Thoracic aorta (tissue), 2 donors: ENCODE measurements at places on chromosomes 7 and 10.

GRCh38 chr10:78460204-78460603 is 426.5 kb downstream of the RPS24 start:
- H3K27ac ChIP-seq: no peak overlapping the region
- no peak for DNase-seq
- no peaks in the 10 kb centered on the region for H3K4me1 ChIP-seq
- H3K27me3 ChIP-seq: no peaks in the 10 kb centered on the region
- no peaks in the 10 kb centered on the region for H3K36me3 ChIP-seq

DNA sequence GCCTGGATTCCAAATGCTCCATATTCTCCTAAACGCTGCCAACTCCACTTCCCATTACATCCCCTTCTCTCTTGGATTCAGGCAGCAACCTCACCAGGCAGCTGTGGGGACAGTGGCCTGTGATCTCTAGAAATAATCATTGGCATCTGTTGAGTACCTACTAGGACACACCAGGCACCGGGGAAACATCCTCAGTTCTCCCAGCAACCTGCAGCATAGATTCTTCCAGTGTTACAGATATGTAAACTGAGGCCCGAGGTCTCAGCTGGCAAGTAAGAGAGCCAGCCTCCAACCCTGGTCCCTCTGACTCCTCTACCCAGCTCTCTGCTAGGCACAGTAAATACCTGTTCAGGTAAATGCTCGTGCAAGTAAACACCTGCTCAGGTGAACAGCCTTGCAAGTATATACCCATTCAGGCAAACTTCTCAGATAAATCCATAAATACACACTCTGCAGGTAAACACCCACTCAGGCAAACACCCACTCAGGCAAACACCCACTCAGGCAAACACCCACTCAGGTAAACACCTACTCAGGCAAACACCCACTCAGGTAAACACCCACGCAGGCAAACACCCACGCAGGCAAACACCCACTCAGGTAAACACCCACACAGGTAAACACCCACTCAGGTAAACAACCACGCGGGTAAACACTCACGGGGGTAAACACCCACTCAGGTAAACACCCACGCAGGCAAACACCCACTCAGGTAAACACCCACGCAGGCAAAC is 18.7 kb downstream of the ASB13 start:
- no peak overlapping the region for H3K27ac ChIP-seq
- no peak for DNase-seq
- H3K36me3 ChIP-seq: peaks cover 28% of the 10 kb centered on the region
- no peak overlapping the region for H3K4me3 ChIP-seq

DNA sequence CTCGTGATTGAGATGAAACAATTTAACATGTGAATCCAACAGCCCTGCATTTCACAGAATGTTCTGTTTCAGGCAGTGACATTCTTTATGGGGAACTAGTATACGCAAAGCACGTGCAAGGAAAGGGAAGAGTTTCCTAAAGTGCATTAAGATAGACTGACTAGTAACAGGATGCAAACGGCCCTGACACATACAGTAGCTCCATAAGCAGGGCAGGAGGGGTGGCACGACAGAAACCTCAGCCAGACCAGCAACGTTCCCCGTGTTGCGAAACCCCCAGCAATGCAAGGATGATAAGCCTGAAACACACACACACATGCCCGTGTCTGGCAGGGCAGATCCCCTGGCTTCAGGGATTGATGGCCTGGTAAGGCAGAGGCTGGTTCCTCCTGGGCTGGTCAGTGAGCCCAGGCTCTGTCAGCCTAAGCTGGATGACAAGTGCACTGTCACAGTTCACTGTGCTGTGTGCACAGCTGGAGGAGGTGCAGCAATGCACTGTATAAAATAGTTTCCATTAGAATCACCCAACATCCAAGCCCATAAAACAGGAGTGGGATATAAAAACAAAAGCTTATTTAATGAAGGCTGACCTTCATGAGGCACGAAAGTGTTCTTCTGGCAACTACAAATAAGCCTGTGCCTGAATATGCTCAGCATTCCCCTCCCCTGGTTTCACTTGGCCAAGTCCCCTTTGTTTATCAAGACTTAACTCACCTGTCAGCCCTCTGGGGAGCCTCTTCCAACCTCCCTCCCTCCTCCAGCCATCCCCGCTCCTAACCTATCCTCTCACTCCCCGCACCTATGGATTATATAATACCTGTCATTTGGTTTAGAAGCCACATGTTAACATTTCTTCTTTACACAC is 88.8 kb downstream of the GSAP start:
- H3K27ac ChIP-seq: peak overlapping the region; percentile 79
- no peak for DNase-seq
- H3K4me1 ChIP-seq: peaks cover 43% of the 10 kb centered on the region
- no peak overlapping the region for H3K4me3 ChIP-seq
- H3K36me3 ChIP-seq: no peaks in the 10 kb centered on the region

GRCh38 chr10:56357018-56357417 is 4.0 kb downstream of the ZWINT start:
- H3K27ac ChIP-seq: no peak overlapping the region
- no peak overlapping the region for H3K4me3 ChIP-seq
- no peak for DNase-seq
- H3K36me3 ChIP-seq: no peaks in the 10 kb centered on the region
- H3K27me3 ChIP-seq: no peaks in the 10 kb centered on the region

DNA sequence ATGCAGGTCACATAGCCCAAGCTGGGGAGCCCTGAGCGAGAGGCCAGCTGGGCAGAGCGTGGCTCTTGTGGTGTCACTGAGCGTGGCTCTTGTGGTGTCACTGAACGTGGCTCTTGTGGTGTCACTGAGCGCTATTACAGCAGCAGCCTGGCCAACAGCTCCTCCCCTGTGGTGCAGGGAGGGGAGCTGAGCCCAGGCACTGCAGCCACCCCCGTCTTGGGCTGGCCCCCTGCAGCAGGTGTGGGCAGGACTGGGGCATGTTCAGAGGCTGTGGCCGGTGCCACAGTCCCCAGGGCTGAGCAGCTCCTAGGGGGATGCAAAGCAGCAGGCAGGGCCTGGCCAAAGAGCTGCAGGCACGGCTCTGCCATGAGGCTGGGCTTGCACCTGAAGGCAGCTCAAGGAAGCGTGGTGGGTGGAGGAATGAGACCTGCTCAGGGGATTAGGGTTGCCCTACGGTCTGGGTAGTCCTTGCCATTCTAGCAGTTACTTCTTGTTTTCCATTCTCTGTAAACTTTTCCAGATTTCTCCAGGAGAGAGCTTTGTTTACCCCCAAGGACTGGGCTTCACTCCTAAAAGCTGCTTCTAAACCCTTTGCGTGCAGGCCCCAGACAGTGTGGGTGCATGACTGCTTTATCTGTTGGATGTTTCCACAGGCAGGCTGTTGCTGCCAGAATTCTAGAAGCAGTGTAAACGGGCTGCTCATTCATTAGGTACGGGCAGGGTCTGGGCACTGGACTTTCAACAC is 29.2 kb downstream of the ZNF783 start:
- H3K4me1 ChIP-seq: no peaks in the 10 kb centered on the region
- H3K4me3 ChIP-seq: no peak overlapping the region
- no peak overlapping the region for H3K27ac ChIP-seq
- H3K27me3 ChIP-seq: no peaks in the 10 kb centered on the region
- H3K36me3 ChIP-seq: peaks cover 20% of the 10 kb centered on the region

GRCh38 chr7:81839708-81840369 is 70.0 kb upstream of the HGF start:
- H3K27ac ChIP-seq: no peak overlapping the region
- no peaks in the 10 kb centered on the region for H3K36me3 ChIP-seq
- no peaks in the 10 kb centered on the region for H3K27me3 ChIP-seq

- H3K27me3 ChIP-seq: no peaks in the 10 kb centered on the region
- H3K36me3 ChIP-seq: no peaks in the 10 kb centered on the region
- H3K4me3 ChIP-seq: no peak overlapping the region
- no peak for DNase-seq
These were observed 89.6 kb downstream of the PPP1R17 start for GRCh38 chr7:31776616-31777015.

GRCh38 chr7:120709972-120710320 is 148.0 kb downstream of the TSPAN12 start:
- no peak for DNase-seq
- H3K27ac ChIP-seq: no peak overlapping the region
- H3K4me3 ChIP-seq: no peak overlapping the region
- no peaks in the 10 kb centered on the region for H3K4me1 ChIP-seq
- H3K36me3 ChIP-seq: no peaks in the 10 kb centered on the region

DNA sequence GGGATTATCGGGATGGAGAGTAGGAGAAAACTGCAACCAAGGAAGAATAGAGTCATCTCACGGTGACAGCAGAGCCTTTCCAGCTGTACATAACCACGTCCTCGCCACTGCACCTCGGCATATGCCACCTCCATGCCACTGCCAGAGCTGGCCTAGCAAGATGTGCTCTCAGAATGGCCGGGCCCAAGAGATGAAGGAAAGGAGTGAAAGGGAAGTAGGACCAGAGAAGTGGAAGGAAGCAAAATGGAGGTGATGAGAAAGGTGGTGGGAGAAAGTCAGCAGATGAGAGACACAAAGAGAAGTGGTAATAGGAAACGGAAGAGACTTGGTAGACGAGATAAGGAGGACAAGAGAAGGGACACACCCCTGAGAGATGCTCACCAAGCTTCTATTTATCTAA is 8.0 kb upstream of the CALU start:
- DNase-seq: no peak
- H3K27ac ChIP-seq: no peak overlapping the region
- H3K4me1 ChIP-seq: no peaks in the 10 kb centered on the region
- no peaks in the 10 kb centered on the region for H3K27me3 ChIP-seq

- no peaks in the 10 kb centered on the region for H3K4me1 ChIP-seq
- H3K36me3 ChIP-seq: no peaks in the 10 kb centered on the region
- no peak overlapping the region for H3K4me3 ChIP-seq
- no peaks in the 10 kb centered on the region for H3K27me3 ChIP-seq
- no peak for DNase-seq
These were observed 243.6 kb downstream of the CAMK1D start for GRCh38 chr10:12592967-12593366.

GRCh38 chr7:102319671-102320070 is 33.0 kb downstream of the SH2B2 start:
- no peaks in the 10 kb centered on the region for H3K27me3 ChIP-seq
- DNase-seq: no peak
- H3K4me3 ChIP-seq: no peak overlapping the region
- H3K27ac ChIP-seq: no peak overlapping the region
- no peaks in the 10 kb centered on the region for H3K36me3 ChIP-seq

DNA sequence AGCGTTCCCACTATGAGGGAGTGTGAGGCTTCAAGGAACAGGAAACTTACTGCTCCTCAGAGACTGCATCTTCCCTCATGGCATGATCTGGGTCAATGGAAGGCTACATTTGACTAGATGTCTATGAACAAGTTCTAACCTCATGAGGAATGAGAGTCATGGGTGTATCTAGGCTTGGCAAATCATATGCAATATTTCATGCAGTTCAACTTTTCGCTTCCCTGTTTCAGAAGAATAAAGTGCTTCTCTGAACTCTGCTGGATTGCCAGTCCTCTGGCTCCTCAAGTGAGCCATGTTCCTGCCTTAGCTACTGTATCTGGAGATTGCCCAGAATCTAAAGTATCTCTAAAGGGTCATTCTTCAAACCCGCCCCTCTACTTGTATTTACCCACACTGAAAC is 54.3 kb upstream of the SEMA3A start:
- no peaks in the 10 kb centered on the region for H3K36me3 ChIP-seq
- no peaks in the 10 kb centered on the region for H3K4me1 ChIP-seq
- no peaks in the 10 kb centered on the region for H3K27me3 ChIP-seq
- no peak overlapping the region for H3K27ac ChIP-seq
- H3K4me3 ChIP-seq: no peak overlapping the region

- no peak overlapping the region for H3K4me3 ChIP-seq
- no peaks in the 10 kb centered on the region for H3K36me3 ChIP-seq
- no peaks in the 10 kb centered on the region for H3K4me1 ChIP-seq
- no peaks in the 10 kb centered on the region for H3K27me3 ChIP-seq
- H3K27ac ChIP-seq: no peak overlapping the region
These were observed 16.4 kb upstream of the C10orf105 start for GRCh38 chr10:71735709-71736569.

- no peak overlapping the region for H3K27ac ChIP-seq
- no peak for DNase-seq
- H3K27me3 ChIP-seq: no peaks in the 10 kb centered on the region
- no peaks in the 10 kb centered on the region for H3K36me3 ChIP-seq
- no peak overlapping the region for H3K4me3 ChIP-seq
- H3K4me1 ChIP-seq: no peaks in the 10 kb centered on the region
These were observed 469.6 kb upstream of the NRG3 start for GRCh38 chr10:81405399-81405798.

GRCh38 chr10:106967452-106967851 is 197.1 kb downstream of the SORCS1 start:
- H3K4me3 ChIP-seq: no peak overlapping the region
- no peak overlapping the region for H3K27ac ChIP-seq
- no peak for DNase-seq
- H3K27me3 ChIP-seq: no peaks in the 10 kb centered on the region
- no peaks in the 10 kb centered on the region for H3K4me1 ChIP-seq
- H3K36me3 ChIP-seq: no peaks in the 10 kb centered on the region

DNA sequence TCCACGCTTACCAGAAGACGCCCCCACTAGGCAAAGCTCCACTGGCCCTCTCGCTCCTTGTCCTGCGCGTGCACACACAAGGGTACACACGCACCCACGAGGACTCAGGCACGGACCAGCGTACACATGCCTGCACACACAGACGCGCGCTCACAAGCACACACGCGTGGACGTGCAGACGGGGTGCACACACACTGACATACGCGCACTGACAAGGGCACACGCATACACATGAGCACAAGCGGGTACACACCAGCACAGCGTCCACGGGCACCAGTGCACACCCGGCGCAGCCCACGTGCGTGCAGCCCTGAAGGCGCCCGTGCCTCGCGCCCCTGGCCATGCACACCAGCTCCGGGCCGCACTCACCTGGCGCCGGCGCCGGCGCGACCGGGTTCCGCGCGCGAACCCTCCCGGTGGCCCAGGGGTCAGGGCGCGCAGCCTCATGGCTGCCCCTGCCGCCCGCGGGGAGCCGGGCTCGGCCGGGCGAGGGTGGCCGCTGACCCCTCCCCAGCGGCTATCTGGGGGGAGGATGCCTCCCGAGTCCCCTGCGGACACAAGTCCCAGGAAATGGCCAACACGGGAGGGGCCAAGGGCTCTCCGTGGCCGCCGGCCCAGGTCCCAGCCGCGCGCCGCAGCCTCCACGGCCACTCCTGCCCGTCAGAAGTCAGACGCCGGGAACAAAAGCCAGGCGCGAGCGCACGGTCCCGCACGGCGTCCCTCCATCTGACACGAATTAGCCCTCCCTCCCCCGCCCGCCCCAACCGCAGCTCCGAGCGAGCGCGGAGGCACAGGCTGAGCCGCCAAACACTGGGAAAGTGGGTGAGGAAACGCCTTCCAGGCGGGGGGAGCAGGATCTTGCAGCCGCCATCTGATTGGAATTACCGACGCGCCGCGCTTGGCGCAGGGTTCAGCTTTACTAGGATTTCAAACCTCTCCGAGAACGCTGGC is 45.0 kb downstream of the TNS3 start:
- DNase-seq: no peak
- H3K27me3 ChIP-seq: no peaks in the 10 kb centered on the region
- peaks cover 38% of the 10 kb centered on the region for H3K4me1 ChIP-seq

DNA sequence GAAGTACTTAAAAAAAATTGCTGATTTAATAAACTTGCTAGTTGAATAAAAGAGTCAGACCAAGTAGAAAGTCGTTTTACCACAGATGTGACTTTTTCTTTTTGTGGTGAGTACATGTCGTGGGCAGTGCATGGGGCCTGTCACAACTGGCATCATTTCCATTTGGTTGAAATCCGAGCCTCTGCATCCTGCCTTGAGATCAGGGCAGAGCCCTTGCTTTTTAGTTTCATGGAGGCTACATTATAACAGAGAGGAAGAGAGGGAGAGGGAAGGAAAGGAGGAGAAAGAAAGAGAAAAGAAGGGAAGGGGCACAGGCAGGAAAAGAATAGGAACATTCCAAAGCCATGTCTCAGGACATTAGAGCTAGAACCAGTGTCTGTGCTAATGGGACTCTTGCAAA is 20.4 kb upstream of the INSYN2A start:
- H3K4me1 ChIP-seq: no peaks in the 10 kb centered on the region
- no peak overlapping the region for H3K27ac ChIP-seq
- H3K4me3 ChIP-seq: no peak overlapping the region
